Activated T-helper 2 cell treated with anti-CD3 and anti-CD28 coated beads, Interferon-gamma antibody, Interleukin-2, Interleukin-4, amounts not matched to agents 10 μg/mL and 5 μg/mL and 100 μg/mL, durations not matched to agents 14 hours and 24 hours and 36 hours (primary cell): ENCODE measurements at places on chromosomes 5 and 9.

DNA sequence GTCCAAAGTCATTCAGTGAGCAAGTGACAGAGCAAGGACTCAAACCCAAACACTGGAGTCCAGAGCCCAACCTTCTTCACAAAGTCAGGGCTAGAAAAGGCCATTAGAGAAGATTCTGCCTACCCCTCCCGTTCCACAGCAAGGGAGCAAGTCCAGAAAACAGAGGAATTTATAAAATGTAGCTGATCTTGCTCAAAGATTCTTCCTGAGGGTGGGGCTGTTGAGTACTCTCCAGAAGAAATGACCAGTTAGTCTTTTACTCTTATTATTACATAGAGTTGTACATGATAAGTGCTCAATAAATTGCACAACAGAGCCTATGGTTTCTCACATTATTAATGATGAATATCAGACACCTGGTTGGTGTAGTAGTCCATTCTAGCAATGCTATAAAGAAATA is 39.3 kb upstream of the HMHB1 start:
- no peak overlapping the region for H3K27ac ChIP-seq
- DNase-seq, result no peak
- peaks cover 5% of the 10 kb centered on the region for H3K4me1 ChIP-seq
- H3K4me3 ChIP-seq, result no peak overlapping the region
- peaks cover 12% of the 10 kb centered on the region for H3K27me3 ChIP-seq
- no peaks in the 10 kb centered on the region for H3K36me3 ChIP-seq

DNA sequence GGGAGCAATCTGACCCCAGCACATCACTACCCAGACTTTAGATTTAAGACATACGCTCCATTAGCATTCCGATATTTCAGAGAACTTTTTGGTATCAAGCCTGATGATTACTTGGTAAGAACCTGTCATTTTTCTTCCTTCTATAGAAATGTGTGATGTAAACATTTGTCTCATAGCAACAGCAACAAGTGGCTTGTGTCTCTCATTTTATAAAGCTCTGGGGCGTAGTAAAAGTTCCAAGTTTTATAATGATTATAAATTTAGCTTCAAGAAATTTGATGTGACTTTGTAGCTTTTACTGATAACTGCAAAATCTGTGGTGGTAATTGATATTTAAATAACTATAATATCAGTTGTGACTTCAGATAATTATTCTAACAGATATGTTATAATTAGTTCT is 137.2 kb downstream of the PRKACG start:
- H3K27me3 ChIP-seq, result no peaks in the 10 kb centered on the region
- peaks cover 47% of the 10 kb centered on the region for H3K36me3 ChIP-seq
- no peaks in the 10 kb centered on the region for H3K4me1 ChIP-seq
- H3K27ac ChIP-seq, result no peak overlapping the region

GRCh38 chr5:116306846-116307245 is 222.0 kb downstream of the COMMD10 start:
- no peaks in the 10 kb centered on the region for H3K4me1 ChIP-seq
- H3K4me3 ChIP-seq, result no peak overlapping the region
- DNase-seq, result no peak

GRCh38 chr5:159398936-159399335 is 68.6 kb upstream of the IL12B start:
- DNase-seq, result no peak
- peaks cover 50% of the 10 kb centered on the region for H3K27me3 ChIP-seq

GRCh38 chr9:99307851-99308250 is 85.8 kb downstream of the SEC61B start:
- peaks cover 3% of the 10 kb centered on the region for H3K4me1 ChIP-seq
- DNase-seq, result no peak
- no peaks in the 10 kb centered on the region for H3K36me3 ChIP-seq
- H3K4me3 ChIP-seq, result no peak overlapping the region

- DNase-seq, result no peak
- H3K4me1 ChIP-seq, result no peaks in the 10 kb centered on the region
- H3K4me3 ChIP-seq, result no peak overlapping the region
- no peaks in the 10 kb centered on the region for H3K27me3 ChIP-seq
Observed at GRCh38 chr9:79719989-79720388, 148.2 kb downstream of the TLE4 start.

- H3K27ac ChIP-seq, result no peak overlapping the region
- no peaks in the 10 kb centered on the region for H3K36me3 ChIP-seq
- no peak for DNase-seq
- H3K4me3 ChIP-seq, result no peak overlapping the region
Observed at GRCh38 chr5:171261904-171262303, 47.1 kb upstream of the TLX3 start.

DNA sequence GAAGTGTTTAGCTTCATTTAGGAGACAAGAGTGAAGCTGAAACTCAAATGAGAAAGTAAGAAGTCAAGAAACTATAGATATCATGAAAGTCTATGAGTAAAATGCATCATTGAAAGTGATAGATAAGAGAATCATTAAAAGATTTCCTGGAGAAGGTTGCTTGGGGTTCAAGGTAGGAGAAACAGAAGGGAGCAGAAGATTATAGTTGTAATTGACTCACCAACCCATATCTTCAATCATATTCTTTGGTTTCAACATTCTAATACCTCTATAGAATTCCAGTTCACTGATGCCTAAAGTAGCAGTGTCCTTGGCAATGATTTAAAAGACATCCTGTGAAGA is 365.7 kb upstream of the RIOK2 start:
- peaks cover 1% of the 10 kb centered on the region for H3K27me3 ChIP-seq
- peaks cover 4% of the 10 kb centered on the region for H3K36me3 ChIP-seq
- no peak overlapping the region for H3K27ac ChIP-seq
- H3K4me3 ChIP-seq, result no peak overlapping the region
- H3K4me1 ChIP-seq, result peaks cover 27% of the 10 kb centered on the region
- DNase-seq, result no peak

DNA sequence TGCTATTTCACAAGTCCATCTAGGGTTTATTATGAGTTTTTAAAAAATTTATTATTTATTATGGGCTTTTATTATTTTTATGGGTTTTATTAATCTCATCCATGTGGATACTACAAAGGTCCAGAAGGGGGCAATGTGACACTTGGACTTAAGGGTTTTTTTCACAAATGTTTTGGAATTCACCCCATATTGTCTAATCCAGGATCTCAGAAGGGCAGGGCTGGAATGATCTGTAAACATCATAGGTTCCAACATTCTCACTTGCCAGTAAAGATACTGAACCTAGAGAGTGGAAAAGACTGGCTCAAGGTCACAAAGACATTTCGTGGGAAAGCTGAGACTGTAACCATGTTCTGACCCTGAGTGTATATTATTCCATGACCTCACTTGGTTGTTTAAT is 35.6 kb downstream of the NIM1K start:
- no peak overlapping the region for H3K4me3 ChIP-seq
- no peak for DNase-seq
- peaks cover 5% of the 10 kb centered on the region for H3K4me1 ChIP-seq
- no peaks in the 10 kb centered on the region for H3K36me3 ChIP-seq

DNA sequence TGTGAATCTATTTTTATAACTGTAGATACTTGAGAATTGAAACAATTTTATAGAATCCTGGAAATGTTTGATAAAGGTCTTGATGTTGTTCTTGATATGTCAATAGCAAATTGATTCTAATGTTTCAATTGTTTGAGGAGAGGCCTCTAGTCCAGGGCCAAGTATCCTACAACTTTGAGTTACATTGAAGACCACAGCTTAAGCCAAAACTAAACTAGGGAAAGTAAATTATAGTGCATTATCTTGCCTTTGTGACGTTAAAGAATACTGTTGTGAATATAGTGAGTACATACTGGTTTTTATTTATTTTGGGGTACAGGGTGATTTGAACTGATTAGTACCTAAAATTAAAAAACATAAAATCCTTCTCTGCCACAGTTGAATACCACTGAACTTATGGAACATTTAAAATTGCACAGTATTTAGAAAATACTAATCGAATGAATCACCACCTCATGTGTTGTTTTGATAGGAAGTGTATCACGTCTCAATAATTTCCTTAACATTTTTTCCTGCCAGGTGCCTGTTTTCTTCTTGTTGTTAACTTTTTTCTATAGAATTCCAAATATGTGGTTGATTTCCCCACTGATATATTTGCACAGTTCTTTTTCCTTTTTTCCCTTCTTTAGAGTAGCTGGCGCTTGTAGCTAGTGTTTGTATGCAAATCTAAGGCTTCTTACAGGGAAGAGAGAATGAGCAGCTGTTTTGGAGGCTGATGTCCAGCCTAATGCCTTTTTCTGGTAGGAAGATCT is 12.5 kb downstream of the ARHGEF28 start:
- no peak overlapping the region for H3K4me3 ChIP-seq
- H3K27ac ChIP-seq, result no peak overlapping the region
- H3K4me1 ChIP-seq, result no peaks in the 10 kb centered on the region
- peaks cover 40% of the 10 kb centered on the region for H3K27me3 ChIP-seq
- H3K36me3 ChIP-seq, result no peaks in the 10 kb centered on the region
- DNase-seq, result no peak

DNA sequence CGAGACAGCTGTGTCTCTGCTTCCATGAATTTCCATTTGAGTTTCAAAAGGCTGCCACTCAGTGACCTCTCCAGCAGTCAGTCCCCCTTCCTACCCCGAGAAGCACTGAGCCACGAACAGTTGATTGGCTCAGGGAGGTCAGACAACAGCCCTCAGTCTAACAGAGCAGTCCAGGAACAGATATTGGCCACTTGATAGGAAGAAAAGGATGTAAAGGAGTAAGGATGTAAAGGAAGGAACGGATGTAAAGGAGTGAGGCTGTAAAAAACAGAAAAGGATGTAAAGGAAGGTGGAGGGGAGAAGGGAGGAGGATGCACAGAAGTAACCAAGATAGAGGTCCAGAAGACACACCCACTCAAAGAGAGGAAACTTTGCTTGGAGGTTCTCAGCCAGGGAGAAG is 3.2 kb upstream of the NR4A3 start:
- peak overlapping the region; percentile 100 for H3K4me3 ChIP-seq
- H3K27ac ChIP-seq, result peak overlapping the region; percentile 83
- DNase-seq, result no peak
- peaks cover 19% of the 10 kb centered on the region for H3K36me3 ChIP-seq
- H3K27me3 ChIP-seq, result peaks cover 11% of the 10 kb centered on the region

DNA sequence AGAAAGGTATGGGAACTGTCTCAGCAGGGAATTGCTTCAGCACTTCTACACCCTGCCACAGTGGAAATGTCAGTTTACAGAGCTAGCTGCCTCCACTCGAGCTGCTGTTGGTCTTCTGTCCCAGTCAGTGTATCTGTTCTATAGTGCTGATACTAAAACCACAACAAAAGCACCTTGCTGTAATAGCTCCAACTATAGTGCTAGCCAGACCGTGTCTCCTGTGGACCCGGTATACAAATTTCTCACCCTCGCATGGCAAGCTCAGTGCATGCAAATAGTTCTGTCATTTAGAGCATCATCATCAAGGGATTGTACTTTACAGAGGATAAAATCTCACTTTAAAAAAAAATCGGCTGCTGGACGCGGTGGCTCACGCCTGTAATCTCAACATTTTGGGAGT is 51.5 kb upstream of the IQGAP2 start:
- H3K4me1 ChIP-seq, result peaks cover 4% of the 10 kb centered on the region
- no peak overlapping the region for H3K27ac ChIP-seq
- no peak for DNase-seq
- H3K36me3 ChIP-seq, result no peaks in the 10 kb centered on the region
- H3K27me3 ChIP-seq, result peaks cover 6% of the 10 kb centered on the region
- H3K4me3 ChIP-seq, result no peak overlapping the region

- no peak overlapping the region for H3K4me3 ChIP-seq
- H3K27me3 ChIP-seq, result no peaks in the 10 kb centered on the region
- H3K27ac ChIP-seq, result no peak overlapping the region
- no peaks in the 10 kb centered on the region for H3K4me1 ChIP-seq
Observed at GRCh38 chr5:120016717-120017382, 387.5 kb downstream of the FAM170A start.

- H3K27me3 ChIP-seq, result peaks cover 14% of the 10 kb centered on the region
- no peaks in the 10 kb centered on the region for H3K4me1 ChIP-seq
- H3K36me3 ChIP-seq, result no peaks in the 10 kb centered on the region
Observed at GRCh38 chr9:126781186-126782052, 23.4 kb upstream of the ZBTB43 start.

- H3K4me3 ChIP-seq, result no peak overlapping the region
- peaks cover 51% of the 10 kb centered on the region for H3K4me1 ChIP-seq
- no peak overlapping the region for H3K27ac ChIP-seq
Observed at GRCh38 chr5:80220245-80220897, 35.5 kb downstream of the SERINC5 start.
